Stimulated activated CD8-positive, alpha-beta memory T cell treated with anti-CD3 and anti-CD28 coated beads, Interleukin-4, amount 100 ng/mL, for 24 hours (primary cell): ENCODE measurements at places on chromosomes 11 and 22.

- no peak for DNase-seq
Measured at GRCh38 chr11:2839395-2839943, 46.1 kb downstream of the CDKN1C start.

GRCh38 chr11:18527512-18527911 lies 770 bp upstream of the TSG101 start:
- DNase-seq: no peak

- DNase-seq: no peak
Measured at GRCh38 chr11:101127197-101127698, 2.4 kb downstream of the PGR start.

GRCh38 chr11:70952191-70952590 lies 300.2 kb downstream of the SHANK2 start:
- DNase-seq: no peak

DNA sequence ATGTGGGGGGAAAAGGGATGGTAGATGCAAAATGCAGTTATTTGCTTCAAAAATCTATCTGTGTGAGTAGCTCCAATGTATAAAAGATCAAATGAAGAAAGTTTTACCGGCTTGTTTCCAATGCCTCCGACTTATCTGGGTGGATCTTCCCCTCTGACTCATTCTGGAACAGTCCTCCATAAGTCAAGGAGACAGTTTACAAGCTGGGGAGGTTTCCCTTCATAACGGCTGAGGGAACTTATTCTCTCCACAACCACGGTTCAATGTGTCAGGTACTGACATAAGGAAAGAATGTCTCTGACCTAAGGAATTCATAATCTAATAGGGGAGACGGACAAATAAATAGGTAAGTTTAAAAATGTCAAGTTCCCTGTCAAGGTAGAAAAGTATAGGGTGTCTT lies 49.7 kb upstream of the BIRC3 start:
- DNase-seq: no peak
